ENCODE measurements at places on chromosomes 2 and 18.

DNA sequence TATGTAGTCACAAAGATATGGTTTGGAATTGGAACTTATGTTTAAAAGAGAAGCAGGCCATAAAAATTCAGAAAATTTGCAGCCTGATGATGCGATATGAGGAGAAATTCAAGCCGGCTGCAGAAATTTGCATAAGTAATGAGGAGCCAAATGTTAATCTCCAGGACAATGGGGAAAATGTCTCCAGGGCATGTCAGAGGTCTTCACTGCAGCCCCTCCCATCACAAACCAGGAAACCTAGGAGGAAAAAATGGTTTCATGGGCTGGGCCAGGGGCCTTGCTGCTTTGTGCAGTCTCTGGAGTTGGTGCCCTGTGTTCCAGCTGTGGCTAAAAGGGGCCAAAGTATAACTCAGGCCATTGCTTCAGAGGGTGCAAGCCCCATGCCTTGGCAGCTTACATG lies 28.4 kb downstream of the TACR1 start:
- DNase-seq, result no peak

DNA sequence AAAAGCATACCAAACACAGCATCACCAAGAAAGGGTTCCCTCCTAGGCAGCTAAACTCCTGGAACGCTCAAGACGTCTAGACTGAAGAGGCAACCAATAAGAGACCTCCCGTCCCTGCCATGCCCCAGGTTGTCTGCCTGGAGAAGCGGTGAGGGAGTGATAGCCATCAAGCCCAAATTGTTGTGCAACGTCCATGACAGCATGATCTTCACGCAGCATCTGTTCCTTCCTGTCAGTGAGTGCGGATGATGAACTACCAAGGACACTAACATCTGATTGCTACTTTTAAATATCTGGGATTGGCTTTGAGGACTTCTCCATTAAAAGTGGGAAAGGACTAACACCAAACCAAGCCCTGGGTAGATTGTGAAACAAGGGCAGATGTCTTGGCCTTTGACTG lies 149.7 kb downstream of the TXNL1 start:
- DNase-seq, result no peak

- DNase-seq, result no peak
Measured at GRCh38 chr2:232530626-232531260, 4.8 kb downstream of the CHRND start.

DNA sequence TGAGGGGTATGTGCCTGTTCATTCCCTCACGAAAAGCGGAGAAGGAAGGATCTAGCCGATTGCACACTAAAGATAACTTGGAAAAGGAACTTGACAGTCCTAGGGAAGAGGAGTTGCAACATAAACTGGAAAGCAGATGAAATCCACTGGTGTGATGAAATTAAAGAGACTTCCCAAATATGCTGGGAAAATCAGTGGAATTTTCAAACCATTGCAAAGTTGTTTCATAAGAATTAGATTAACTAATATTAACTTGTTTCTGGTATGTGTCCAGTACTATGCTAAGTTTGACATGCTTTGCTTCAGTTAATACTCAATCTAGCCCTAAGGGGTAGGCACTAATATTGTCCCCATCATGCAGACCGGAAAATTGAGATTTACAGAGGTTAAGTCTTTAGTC lies 222.7 kb downstream of the IKZF2 start:
- DNase-seq, result no peak

DNA sequence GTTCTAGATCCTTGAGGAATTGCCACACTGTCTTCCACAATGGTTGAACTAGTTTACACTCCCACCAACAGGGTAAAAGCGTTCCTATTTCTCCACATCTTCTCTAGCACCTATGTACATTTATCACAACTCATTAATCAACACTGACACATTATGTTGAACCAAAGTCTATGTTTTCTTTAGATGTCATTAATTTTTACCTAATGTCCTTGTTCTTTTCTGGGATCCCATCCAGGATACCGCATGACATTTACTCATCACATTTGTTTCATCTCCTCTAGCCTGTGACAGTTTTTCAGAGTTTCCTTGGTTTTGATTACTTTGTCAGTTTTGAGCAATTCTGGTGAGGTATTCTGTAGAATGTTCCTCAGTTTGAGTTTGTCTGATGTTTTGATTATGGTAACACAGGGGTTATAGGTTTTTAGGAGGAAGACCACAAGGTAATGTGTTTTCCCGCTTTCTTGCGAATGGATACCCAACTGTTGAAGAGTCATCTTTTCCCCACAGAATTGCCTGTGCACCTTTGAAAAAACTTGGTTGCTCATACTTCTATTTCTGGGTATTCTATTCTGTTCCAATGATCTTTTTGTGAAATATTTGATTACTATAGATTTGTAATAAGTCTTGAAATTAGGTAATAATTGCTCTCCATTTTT lies 3.0 kb upstream of the UGT1A9 start:
- DNase-seq, result no peak
